ENCODE measurements at places on chromosomes 1 and 21. TPM values are rescaled to one million over a fixed set of nuclear protein-coding genes. Genes with fewer than 3 reads are reported as not detected.

DNA sequence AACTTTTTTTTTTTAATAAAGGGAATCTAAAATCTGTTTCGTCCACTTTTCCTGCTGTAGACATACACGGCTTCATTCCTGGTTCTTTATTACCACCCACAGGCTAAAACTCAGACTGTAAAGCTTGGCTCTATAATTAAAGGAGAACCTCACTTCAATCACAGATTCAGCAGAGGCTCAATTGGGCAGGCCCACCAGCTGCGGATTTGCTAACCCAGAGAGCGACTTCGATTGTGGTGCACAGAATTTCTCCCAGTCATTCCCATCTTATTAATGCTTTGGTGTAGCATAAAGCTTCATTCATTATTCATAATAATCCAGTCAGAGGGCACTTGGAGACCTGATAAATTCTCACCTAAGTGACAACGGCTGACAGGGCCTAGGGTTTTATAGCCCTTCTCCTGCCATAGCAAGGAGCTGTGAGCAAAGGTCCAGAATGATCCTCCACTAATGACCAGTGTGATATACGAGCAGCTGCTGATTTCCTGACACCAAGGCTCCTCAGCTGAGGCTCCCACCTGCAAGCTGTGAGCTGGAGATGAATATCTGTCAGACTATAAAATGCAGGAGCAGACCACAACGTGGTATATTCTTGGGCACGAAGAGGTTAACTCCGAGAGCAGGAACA is 149.0 kb downstream of the ATP6V1G3 start:
- DNase-seq: no peak

DNA sequence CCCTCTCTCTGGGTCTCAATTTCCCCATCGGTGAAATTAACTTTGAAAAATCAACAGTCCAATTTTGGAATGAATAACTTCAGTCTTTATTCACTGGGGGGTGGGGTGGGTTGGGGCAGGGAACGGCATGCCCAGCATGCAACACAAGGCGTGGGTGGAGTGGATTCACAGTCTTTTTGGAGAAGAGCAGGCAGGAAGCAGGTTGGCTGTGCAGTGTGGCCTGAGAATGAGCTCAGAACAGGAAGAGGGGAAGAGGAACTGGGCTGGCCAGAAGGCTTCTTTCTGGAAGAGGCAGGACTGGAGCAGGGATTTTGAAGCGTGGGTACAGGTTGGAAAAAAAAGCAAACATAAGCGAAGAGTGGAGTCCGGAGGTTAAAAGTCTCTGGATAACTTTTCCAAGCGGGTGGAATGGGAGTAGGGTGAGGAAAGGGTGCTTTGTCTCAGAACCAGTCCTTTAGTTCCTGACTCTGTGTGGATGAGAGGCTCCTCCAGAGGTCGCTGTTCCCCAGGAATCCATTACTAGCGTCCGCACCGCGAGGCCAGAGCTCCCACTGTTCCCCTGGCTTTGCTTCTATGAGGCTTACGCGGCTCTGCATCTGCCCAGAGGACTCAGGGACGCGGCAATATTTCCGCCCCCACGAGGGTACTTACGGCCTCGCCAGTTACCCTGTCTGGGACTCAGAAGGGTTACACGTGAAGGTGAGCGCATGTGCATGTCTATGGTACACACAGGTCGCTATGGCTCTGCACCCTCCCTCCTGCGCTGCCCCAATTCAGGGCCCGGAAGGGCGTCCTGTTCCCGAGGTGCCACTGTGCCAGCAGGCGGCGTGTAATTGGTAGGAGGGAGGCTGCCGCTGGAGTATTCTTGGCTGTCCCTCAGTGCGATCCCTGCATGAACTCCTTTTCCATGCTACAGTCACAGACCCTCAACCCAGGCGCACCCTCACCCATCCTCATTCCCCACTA is 5.5 kb upstream of the FOXD2 start:
- peak; percentile 31 for DNase-seq

DNA sequence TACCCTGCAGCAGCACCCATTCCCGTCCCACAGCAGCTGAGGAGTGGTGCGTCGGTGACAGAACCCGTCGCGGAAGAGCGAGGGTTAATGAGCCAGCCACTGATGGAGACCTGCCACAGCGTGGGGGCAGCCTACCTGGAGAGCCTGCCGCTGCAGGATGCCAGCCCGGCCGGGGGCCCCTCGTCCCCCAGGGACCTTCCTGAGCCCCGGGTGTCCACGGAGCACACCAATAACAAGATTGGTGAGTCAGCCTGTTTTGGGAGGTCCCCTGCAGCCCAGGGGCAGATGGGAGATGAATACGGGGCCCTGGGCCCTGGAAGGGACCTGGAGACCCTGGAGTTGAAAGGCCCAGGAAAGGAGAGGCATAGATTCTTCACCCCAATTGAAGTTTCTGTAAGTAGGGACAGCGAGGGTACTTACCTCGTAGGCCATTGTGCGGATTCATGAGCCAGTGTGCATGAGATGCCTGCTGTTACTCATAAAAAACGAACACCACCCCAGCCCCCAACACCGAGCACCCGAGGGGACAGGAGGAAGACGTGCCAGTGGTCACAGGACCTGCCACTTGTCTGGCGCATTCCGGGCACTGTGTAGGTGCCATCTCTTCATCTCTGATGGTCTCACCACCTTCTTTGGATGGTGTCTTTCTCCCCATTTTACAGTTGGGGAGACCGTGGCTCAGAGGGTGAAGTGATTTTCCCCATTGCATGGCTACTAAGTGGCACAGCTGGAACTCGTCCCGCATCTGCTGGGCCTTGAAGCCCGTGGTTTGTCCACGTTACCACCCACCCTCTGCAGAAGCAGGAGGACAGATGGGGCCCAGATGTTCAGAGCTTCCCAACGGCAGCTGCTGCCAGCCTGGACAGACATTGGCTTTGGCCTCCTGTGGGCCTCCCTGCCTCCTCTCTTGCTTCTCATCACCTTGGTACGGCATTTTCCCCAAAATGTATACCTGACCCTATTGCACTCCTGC is 28.3 kb upstream of the TNFRSF1B start:
- DNase-seq: no peak

DNA sequence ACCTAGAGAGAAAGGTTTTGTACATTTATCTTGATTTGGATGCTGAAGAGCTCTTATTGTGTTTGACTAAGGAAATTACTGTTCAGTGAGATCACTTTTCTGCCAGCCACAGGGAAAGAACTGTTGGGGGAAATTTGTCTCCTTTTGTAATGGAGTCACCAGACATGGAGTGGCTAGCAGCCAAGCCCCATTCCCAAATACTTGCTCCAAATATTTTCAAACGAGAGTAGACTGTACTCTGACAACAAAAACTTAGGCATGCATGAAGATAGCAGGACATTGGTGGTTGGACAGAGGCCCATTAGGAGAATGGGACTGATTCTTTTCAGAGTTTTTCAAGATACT is 21.1 kb downstream of the IPO9 start:
- DNase-seq: no peak

PODN gene
- total RNA-seq: 0.10 TPM

PLK3 gene
- 4.6 TPM for total RNA-seq

ATP1A4 gene
- total RNA-seq: not detected

DNA sequence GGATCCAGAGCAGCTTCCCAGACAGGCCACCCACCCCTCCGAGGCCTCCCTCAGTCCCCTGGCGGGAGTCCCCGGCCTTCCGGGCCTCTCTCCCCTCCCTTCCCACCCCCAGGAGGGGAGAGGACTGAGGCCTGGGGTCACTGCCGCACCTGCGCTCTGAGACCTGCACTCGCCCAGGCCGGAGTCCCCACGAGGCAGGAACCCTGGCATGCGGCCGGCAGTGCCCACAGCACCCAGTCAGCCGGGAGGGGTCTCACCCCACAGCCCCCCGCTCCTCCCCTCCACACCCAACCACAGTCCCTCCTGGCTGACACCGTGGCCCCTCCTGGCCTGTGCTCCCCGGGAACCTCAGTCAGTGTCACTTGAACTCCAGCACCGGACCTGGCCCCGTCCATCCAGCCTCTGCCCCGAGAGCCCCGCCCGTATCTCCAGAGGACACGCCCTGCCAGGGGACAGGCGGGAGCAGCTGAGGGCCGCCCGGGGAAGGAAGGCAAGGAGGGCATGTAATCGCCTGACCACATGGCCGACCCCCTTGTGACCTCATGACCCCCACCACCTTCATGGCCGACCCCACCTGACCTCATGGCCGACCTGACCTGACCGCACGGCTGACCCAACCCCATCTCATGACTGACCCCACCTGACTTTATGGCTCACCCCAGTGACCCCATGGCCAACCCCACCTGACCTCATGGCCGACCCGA is 28.7 kb upstream of the TTLL10 start:
- DNase-seq: no peak

DNA sequence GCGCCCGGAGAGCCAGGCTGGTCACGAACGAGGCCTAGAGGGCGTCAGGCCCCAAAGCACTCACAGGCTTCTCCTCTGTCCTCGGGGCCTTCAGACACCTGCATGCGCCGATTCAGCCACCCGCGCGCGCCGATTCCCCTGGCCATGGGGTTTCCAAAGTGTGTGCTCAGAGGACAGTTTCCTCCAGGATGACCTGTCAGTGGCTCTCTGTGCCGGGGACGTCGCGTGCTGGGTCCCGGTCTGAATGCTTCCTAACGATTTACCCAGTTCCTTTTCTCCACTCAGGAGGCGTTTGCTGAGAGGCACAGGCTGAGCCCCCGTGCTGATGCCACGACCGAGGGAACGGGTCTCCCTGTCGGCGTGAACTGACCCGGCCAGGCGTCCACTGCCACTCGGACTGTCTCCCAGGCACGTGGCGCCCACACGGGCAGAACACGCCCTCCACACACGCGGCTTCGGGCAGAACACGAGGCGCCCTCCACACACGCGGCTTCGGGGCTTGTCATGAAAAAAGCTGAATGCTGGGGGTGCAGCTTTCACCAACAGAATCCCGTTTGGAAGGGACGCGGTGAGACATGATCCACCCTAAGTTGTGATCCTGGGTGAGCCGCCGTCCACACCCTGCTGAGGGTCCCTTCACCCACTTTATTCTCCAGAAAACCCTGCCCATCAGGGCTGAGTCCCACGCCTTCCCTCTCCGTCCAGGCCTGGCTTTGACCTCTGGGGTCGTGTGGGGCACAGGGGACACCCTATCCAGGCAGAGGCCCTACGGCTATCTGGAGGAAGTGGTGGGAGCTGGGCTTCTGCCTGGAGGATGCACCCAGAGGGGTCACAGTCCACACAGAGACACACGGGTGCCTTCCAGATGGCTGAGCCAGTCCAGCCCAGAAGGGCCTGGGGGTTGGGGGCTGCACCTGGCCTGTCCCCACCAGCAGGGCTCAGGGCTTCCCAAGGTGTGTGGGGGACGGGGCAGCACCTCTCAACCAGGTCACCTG is 56.1 kb downstream of the COL6A1 start:
- DNase-seq: no peak

- no peak for DNase-seq
Measured at GRCh38 chr1:170567214-170567613, 35.2 kb downstream of the GORAB start.

- DNase-seq: no peak
Measured at GRCh38 chr1:39779137-39779536, 8.0 kb upstream of the OXCT2 start.

DNA sequence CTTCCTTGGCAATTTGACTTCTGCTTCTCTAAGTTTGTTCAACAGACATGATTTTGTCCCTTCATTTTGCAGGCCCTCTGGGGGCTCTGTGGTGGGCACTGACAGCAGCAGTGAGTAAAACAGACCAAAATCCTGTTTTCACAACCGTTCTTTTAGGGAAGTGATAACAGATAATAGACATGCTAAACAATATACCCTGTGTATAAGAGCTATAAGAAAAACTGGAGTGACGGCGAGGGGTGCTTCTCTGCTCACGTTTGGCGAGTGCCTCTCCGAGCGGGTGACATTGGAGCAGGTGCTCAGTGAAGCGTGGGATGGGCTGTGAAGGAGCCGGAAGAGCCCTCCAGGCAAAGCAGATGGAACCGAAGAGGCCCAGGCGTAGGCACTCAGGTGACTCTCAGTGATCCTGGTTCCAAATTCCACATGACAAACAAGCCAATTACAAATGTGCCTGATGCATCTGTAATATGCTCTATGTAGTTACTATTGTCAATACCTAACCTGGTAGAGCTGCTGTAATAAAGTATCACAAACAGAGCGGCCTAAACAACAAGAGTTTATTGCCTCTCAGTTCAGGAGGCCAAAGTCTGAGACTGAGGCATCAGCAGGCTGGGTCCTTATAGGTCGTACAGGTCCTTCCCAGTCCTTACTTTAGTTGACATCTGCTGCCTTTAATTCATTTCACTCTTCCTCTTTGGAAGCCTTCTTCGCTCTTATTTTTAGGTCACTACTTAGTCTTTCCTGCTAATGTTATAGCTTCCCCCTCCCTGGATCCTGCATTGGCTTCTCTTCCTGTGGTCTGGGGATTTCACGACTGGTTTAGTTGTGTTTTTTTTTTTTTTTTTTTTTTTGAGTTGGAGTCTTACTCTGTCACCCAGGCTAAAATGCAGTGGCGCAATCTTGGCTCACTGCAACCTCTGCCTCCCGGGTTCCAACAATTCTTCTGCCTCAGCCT is 20.1 kb downstream of the OR2B11 start:
- no peak for DNase-seq

PCBP3 gene
- total RNA-seq: 6.1 TPM

LHX8 gene
- total RNA-seq: 16.1 TPM

DNA sequence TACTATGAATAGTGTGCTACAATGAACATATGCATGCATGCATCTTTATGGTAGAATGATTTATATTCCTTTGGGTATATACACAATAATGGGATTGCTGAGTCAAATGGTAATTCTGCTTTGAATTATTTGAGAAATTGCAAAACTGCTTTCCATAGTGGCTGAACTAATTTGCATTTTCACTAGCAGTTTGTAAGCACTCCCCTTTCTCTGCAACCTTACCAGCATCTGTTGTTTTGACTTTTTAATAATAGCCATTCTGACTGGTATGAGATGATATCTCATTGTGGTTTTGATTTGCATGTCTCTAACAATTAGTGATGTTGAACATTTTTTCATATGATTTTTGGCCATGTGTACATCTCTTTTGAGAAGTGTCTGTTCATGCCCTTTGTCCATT is 24.0 kb upstream of the DIRAS3 start:
- no peak for DNase-seq

NID1 gene
- 19.2 TPM for total RNA-seq

TLR5 gene
- total RNA-seq: not detected

SERTAD4 gene
- total RNA-seq: 8.3 TPM

- no peak for DNase-seq
Measured at GRCh38 chr1:53582211-53583020, 123.2 kb downstream of the DMRTB1 start.

DNA sequence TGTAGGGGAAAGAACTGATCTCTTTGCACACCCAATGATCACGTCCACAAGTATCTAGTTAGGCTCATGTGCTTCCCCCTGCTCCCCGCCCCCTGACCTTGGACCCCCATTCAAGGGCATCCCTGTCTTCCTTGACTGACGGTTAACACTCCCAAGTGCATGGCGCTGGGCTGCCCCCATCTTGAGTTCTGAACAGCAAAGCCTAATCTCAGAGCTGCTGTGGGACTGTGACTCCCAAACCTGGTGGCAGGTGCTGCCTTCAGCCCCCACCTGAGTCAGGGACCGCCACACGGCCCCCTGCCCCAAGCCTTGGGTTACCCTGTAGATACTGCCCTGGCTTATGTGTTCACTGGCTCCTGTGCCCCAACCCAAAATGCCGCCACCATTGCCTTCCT is 925 bp downstream of the TNNI1 start:
- no peak for DNase-seq
